ENCODE measurements at places on chromosomes 7 and 10. TPM values are rescaled to one million over a fixed set of nuclear protein-coding genes. Genes with fewer than 3 reads are reported as not detected.

SYT15B gene
- total RNA-seq, result 0.59 TPM

EEPD1 gene
- 12.2 TPM for total RNA-seq

LEP gene
- 0.59 TPM for total RNA-seq

PLXNA4 gene
- 6.8 TPM for total RNA-seq

LIPJ gene
- total RNA-seq, result 0.49 TPM

CRYGN gene
- not detected for total RNA-seq

HECW1 gene
- 1.8 TPM for total RNA-seq

PBLD gene
- 4.2 TPM for total RNA-seq

ATRNL1 gene
- 24.4 TPM for total RNA-seq

PPP1R17 gene
- total RNA-seq, result not detected

PDZD8 gene
- 20.9 TPM for total RNA-seq

CDH23 gene
- 6.3 TPM for total RNA-seq

PLAC9 gene
- total RNA-seq, result 40.2 TPM

INMT gene
- total RNA-seq, result 5.9 TPM

GOLGA7B gene
- 3.5 TPM for total RNA-seq

GPR37 gene
- 4.3 TPM for total RNA-seq

ERVW-1 gene
- total RNA-seq, result 0.20 TPM

GBX1 gene
- total RNA-seq, result 0.30 TPM

INTS1 gene
- 21.1 TPM for total RNA-seq

GPER1 gene
- total RNA-seq, result 1.6 TPM

ATOH7 gene
- total RNA-seq, result not detected

KCNIP2 gene
- 5.7 TPM for total RNA-seq

HACD1 gene
- total RNA-seq, result 13.0 TPM

EFCAB10 gene
- total RNA-seq, result not detected

Data from skin of body (tissue), 3 donors.